ENCODE measurements at places on chromosomes 5 and 9. TPM values are rescaled to one million over a fixed set of nuclear protein-coding genes. Genes with fewer than 3 reads are reported as not detected.

SLC6A19 gene
- 0.22 TPM for total RNA-seq

NUDCD2 gene
- total RNA-seq, result 14.8 TPM

DNA sequence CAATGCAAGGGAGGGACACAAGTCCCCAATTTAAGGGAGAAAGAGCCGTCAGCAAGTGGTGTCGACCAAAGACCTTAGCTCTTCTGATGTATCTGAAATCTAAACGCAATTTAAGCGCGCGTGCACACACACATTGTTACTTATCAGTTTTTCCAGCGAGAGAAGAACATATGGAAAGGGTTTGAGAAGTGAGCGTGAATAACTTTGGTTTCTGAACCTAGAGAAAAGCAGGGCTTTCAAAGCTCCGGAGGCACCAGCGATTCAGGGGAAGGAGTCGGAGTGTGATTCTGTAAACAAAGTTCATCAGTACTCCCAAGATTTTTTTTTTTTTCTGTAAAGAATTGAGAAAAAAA is 191.8 kb downstream of the MEF2C start:
- DNase-seq, result no peak

ADGRD2 gene
- total RNA-seq, result not detected

CDC25C gene
- not detected for total RNA-seq

DNA sequence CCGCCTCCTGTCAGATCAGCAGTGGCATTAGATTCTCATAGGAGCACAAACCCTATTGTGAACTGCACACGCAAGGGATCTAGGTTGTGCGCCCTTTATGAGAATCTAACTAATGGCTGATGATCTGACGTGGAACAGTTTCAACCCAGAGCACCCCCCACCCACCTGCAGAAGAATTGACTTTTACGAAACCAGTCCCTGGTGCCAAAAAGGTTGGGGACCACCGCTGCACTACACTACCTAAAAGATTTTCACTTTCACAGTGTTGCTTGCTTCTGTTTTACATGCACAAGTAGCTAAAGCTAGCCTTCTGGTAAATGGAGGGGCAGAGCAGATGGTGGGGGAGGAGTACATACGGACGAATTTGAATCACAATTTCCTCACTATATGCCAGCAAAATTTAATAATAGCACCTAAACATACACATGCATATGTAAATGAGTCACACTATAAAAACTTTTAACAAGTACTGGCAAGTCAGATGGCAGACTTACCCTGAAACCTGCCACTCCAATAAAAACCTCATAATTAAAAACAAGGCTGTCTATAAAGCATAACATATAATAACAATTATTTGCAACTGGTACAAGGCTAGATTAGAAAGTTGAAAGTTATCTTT is 24.0 kb upstream of the CDKN2B start:
- DNase-seq, result no peak

DNA sequence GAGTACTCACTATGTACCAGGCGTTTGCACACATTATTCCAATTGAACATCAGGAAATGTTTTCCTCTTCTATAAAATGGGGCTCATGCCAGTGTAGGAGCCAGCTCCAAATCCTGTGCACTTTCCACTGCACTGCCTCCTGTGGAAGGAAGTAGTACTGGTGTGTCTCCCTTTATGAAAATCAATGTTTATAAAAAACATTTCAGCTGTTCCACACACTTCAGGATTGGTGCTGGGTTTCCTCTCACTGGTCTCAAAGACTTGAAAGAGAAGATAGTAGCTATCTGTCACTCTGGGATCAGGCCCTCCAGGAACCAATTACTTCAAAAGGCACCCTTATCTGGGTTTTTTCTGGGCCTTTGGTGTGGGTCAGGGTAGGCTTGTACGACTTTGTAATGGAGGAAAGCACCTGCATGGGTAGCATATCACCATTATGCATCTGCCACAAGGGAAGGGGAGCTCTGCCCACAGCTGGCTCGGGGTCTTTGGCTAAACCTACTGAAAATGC is 32.5 kb downstream of the RAB14 start:
- DNase-seq, result no peak

GRCh38 chr5:84287951-84288350 is 96.7 kb downstream of the EDIL3 start:
- DNase-seq, result no peak

DNA sequence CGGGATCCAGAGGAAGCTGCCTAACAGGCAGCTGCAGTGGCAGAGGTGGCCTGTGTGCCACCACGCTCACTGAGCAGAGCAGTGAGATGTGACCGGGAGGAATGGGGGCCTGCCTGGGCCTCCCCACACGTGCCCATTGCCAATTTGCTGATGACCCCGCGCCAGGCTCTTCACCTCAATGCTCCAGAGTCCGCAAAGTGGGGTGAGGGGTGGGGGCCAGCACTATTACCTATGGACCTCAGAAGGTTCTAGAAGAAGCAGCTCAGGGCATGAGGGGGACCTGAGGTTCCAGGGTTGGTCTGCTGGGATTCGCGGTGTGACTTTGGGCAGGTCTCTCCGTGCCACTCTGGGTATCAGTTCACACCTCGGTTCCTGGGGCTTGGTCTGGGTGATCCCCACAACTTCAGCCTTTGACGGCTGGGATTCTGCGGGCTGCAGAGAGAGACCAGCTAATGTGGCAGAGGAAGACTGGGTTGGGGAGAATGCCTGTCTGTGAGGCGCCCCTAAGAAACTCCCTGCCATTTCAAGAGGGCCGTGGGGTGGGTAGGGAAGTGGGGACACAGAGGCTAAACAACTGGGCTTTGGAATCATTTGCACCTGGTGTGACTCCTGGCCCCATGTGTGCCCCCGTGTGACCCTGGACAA is 231.0 kb upstream of the MVB12B start:
- no peak for DNase-seq

DNA sequence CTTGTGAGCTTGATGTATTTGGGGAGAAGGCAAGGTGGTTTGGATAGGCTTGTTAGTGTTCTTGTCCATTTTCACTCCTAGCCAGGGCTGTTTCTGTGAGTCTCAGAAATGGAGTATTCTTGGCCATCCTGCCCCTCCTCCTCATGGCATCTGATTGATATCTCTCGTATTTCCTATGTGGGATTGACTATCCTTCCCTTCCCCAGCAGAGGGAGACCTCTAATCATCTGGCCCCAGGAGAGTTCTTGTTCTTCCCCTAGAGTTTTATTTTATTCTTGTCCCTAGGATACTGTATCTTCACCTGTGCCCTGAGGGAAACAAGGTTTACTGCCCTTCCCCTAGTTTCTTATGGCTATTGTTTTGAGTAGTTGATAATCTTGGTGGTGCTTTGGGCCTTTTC is 114.4 kb downstream of the VPS13A start:
- no peak for DNase-seq

KCNV2 gene
- total RNA-seq, result not detected

ANGPTL2 gene
- 4.6 TPM for total RNA-seq

GRCh38 chr5:6758236-6758635 is 45.0 kb downstream of the TENT4A start:
- DNase-seq, result no peak

PHF24 gene
- 0.24 TPM for total RNA-seq

BTNL3 gene
- total RNA-seq, result not detected

DNA sequence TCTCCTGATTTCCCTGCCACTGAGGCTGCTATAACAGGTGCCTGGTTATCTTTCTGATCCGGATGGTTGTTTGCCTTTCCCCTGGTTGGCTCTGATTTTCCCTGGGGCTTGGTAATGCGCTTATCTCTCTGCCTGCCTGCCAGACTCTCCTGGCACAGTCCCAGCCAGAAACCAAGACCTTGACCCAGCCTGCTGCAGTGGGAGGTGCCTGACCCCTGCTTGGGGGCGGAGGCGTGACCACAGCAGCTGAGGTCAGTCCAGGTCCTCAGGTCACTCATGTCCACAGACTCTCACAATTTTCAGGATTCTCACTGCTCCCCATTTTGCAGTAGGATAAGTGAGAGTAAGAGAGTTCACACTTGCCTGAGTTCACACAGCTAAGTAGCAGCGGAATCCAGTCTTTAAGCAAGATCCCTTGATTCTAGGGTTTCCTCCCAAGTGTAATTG is 24.4 kb upstream of the SYNPO start:
- peak; percentile 87 for DNase-seq

PCDHGB6 gene
- 3.2 TPM for total RNA-seq

SMIM33 gene
- total RNA-seq, result not detected

- DNase-seq, result no peak
These were observed 343.6 kb downstream of the CSNK1G3 start for GRCh38 chr5:123855609-123856008.

F2RL2 gene
- 0.14 TPM for total RNA-seq

DNA sequence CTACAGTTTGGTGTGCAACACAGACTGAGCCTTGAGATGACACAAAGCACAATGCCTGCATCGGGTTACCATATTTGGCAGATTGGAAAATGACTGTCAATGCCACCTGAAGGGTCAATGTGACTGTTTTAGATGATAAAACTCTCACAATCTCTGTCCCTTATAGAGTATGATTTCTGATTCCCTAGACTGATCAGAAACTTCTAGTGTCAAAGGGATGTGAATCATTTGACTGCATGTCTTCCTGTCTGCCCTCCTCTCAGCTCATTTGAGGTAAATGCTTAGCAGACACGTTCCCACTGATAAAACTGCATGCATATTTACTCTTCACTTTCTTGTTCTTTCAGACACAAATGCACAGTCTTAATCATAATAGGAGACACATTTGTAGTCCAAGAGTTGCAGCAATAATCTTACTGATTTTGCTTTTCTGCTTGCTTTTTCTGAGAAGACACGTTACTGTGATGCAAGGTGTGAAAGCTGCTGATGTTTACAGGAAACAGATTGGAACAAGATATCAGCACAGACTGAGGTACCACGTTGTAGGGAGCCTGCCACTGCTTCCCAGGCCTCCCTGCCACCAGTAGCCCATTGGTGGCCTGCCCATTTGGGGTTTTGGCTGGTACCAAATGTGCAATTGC is 77.8 kb downstream of the GCNT4 start:
- DNase-seq, result no peak

DND1 gene
- total RNA-seq, result 1.0 TPM

AQP3 gene
- 39.0 TPM for total RNA-seq

Data from pancreas (tissue), 10 donors.